Midbrain (tissue), 1 donor: ENCODE measurements at places on chromosomes 5 and 9.

DNA sequence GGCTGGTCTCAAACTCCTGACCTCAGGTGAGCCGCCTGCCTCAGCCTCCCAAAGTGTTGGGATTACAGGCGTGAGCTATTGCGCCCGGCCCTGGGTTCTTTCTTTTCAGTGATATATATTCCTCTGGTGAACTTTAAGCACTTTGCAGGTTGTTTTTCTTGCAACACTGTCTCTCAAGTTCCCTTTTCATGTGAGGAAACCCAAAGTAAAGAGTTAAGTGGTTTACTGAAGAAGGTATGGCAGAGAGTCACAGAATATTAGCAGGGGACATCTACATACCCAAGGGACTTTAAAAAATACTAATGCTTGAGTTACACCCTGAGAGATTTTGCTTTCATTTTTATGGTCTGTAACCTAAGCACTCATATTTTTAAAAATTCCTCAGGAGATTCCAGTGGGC, 6.7 kb upstream of the GAPT start:
- DNase-seq, result no peak

GRCh38 chr9:126521089-126521488, 92.6 kb upstream of the LMX1B start:
- no peak for DNase-seq

- no peak for DNase-seq
These were observed 221.1 kb upstream of the RORB start for GRCh38 chr9:74275872-74276508.

DNA sequence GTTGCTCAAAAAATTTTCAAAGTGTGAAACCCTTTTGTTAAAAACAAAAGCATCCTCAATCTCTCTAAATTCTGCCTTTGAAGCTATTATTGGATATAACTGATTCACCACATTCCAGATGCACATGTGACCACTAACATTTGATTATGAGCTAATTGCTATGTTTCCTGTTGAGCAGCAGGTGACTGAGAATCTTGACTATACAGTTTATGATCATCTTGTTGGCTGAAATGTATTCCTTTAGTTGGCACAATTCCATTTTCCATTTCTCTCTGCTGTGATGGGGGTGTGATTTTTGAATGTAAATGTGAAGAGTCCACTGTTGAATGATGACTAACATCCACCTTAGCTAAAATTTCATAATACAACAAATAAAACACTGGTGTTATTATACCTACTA, 10.7 kb downstream of the LYSMD3 start:
- DNase-seq, result no peak

GRCh38 chr5:35777358-35778087, 79.2 kb upstream of the IL7R start:
- DNase-seq, result peak; percentile 66

DNA sequence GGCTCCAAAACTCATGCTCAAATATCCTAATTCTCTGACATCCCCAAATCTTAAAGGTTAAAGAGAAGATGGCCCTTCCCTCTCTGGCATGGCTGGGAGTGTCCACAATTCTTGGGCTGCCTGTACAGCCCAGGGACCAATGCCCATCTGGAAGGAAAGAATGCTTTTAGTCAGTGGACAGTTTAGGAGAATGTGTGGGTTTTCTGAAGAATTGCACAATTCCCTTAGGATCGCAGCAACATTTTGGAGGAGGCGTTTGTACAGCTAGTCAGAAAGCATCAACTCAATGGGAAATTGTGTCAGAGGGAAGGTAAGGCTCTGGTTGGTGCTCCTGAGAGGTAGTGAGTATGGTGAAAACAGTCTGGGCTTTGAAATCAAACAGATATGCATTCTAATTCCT, 15.0 kb downstream of the FAM193B start:
- DNase-seq, result no peak

DNA sequence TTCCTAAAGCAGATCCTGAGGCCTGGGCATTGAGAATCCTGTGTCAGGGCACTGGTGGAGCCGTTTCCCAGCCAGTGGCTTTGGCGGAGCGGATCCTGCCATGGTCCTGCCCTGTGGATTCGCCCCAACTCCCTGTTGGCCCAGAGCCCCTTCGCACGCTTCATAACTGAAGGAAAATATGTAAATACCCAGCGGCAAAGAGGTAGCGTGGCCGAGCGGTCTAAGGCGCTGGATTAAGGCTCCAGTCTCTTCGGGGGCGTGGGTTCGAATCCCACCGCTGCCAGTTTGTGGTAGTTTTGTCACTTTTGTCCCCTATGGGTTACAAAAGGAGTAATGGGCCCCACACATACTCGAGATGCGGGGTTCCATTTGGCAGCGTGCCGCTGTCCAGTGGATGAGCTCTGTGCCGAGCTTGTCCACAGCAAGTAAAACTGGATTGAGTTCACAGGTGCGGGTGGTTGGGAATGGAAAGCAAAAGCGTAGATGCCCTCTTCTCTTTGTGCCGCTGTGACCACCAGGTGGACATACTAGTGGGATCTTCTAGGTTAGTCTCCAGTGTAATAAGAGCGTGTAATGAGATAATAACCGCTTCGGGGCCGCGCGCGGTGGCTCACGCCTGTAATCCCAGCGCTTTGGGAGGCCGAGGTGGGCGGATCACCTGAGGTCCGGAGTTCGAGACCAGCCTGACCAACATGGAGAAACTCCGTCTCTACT, 17.3 kb downstream of the TRIM7 start:
- no peak for DNase-seq

- DNase-seq, result peak; percentile 49
These were observed 974 bp upstream of the SLC12A2 start for GRCh38 chr5:128082551-128083032.

GRCh38 chr9:130634801-130635200, 29.6 kb upstream of the PRDM12 start:
- DNase-seq, result no peak

- DNase-seq, result no peak
These were observed 101.7 kb downstream of the ARRDC3 start for GRCh38 chr5:91281401-91281800.

GRCh38 chr9:116452634-116453033, 234.5 kb upstream of the TRIM32 start:
- DNase-seq, result no peak

- DNase-seq, result no peak
These were observed 212.9 kb downstream of the MAPKAP1 start for GRCh38 chr9:125493881-125494652.

GRCh38 chr5:82640916-82641315, 362.8 kb upstream of the RPS23 start:
- peak; percentile 72 for DNase-seq

GRCh38 chr9:75892216-75892911, 1.9 kb downstream of the PCSK5 start:
- DNase-seq, result peak; percentile 28
